ENCODE measurements at places on chromosomes 13 and 19. TPM values are rescaled to one million over a fixed set of nuclear protein-coding genes. Genes with fewer than 3 reads are reported as not detected.

The CYP2A6 gene
- 1.7 TPM for polyA plus RNA-seq

The SLITRK5 gene
- polyA plus RNA-seq, result 0.22 TPM

DNA sequence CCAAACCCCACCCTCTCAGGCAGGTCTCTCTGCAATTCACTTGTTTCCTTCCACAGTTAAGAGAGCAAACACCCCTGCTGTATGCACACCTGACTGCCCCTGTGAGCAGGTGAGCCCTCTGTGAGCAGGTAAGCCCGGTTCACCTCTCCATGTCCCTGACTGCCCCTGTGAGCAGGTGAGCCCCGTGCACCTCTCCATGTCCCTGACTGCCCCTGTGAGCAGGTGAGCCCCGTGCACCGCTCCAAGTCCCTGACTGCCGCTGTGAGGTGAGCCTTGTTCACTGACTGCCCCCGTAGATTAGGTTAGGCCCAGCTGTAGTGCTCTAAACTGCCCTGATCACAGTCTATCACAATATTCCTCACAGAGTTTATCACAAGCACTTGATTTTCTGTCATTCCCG, 29.2 kb downstream of the TMTC4 start:
- DNase-seq, result no peak

- DNase-seq, result no peak
Measured at GRCh38 chr13:96860882-96861281, 133.4 kb downstream of the OXGR1 start.

The ZNF880 gene
- polyA plus RNA-seq, result 28.7 TPM

The POU2F2 gene
- polyA plus RNA-seq, result 0.52 TPM
